ENCODE measurements at places on chromosomes 3 and 15.

- no peak for DNase-seq
Observed at GRCh38 chr3:156443079-156443478, 111.8 kb downstream of the SSR3 start.

GRCh38 chr3:56831572-56831971 is 29.8 kb upstream of the ARHGEF3 start:
- DNase-seq, result no peak

- DNase-seq, result no peak
Observed at GRCh38 chr3:14282001-14282705, 103.5 kb downstream of the LSM3 start.

DNA sequence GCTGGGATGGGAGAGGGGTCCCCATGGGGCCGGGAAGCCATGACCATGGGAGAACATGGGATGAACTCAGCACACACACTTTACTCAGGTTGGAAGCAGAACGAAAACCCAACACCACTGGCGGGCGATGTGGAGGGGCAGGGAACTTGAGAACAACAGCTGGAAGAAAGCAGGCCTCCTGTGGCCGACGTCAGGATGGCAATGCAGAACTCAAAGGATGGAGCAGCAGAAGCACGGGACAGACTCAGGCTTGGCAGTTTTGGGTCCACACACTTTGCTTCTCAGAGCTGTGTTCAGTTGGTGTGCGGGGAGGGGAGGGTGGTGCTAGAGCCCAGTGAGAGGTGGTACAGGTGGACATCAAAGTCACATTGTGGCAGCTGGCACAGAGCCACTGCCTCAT is 80.7 kb downstream of the SEC22A start:
- no peak for DNase-seq

GRCh38 chr3:160041465-160041864 is 52.8 kb downstream of the IL12A start:
- no peak for DNase-seq

- DNase-seq, result no peak
Observed at GRCh38 chr3:11954312-11954934, 49.8 kb upstream of the SYN2 start.

- DNase-seq, result no peak
Observed at GRCh38 chr3:140316868-140317400, 360.9 kb upstream of the TRIM42 start.

- DNase-seq, result no peak
Observed at GRCh38 chr3:160768918-160769317, 12.9 kb downstream of the PPM1L start.

- DNase-seq, result no peak
Observed at GRCh38 chr15:93124126-93124525, 35.1 kb upstream of the RGMA start.

DNA sequence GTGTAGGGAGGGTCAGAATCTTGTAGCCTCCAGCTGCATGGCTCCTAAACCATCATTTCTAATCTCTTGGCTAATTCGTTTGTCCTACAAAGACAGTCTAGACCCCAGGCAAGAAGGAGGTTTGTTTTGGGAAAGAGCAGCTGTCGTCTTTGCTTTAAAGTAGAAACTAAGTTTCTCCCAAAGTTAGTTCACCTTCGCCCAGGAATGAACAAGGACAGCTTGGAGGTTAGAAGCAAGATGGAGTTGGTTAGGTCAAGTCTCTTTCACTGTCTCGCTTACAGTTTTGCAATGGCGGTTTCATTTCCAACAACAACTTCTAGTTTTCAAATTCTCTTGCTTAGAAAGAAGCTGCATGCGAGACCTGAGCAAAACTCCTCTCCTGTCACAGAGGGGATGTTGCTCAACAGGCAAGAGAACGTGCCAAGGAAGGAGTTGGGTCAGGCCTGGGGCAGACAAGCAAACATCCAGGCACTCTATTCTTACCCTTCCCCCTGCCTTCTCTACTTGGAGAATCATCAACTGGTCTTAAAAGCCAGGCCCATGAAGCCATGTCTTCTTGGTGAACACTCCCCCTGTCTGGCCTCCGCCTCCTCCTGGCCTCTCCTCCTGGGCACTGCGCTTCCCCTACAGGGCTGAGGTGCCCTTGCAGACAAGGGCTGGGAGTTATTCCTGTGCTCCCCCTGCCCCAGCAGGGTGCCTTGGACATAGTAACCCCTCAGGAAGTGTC is 57.6 kb downstream of the TMEM44 start:
- DNase-seq, result no peak

DNA sequence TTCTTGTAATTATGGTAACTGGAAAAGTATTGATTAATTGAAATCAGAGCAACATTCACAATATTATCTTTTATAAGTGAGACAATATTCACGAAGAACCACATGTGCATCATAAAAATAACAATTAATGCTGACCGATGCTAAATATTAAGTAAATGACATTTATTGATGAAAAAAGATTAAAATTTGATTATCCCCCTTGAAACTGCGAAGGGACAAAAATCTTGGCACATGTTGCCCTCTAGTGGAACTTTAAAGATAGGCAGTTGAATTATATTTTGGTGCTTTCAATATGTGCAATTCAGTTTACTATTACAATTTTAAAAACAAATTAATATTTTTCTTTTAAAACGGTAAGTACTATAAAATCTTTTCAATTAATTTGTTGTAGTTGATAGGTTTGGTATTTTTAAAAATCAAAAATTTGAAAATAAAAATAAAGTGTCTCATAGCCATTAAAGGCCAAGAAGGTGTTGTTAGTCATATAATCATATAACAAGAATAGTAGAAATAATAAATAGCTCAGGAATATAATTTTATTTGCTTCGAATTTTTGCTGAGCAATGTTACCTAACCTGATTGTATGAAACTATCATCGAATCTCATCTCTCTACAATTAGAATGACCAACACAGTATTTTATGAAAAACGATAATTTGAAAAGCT is 270.2 kb downstream of the ROBO1 start:
- DNase-seq, result no peak

DNA sequence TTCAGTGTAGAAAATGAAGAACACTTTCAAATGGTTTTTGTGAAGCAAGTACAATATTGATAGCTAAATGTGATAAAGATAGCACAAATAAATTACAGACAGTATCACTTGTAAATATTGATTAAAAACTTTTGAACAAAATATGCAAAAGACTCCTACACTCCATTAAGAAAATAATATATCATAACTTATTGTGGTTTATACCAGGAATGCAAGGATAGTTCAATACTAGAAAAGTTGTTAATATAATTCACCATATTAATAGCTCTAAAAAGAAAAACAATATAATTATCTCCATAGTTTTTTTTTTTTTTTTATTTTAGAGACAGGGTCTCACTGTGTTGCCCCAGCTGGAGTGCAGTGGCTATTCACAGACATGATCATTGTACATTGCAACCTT is 35.9 kb upstream of the RORA start:
- no peak for DNase-seq

DNA sequence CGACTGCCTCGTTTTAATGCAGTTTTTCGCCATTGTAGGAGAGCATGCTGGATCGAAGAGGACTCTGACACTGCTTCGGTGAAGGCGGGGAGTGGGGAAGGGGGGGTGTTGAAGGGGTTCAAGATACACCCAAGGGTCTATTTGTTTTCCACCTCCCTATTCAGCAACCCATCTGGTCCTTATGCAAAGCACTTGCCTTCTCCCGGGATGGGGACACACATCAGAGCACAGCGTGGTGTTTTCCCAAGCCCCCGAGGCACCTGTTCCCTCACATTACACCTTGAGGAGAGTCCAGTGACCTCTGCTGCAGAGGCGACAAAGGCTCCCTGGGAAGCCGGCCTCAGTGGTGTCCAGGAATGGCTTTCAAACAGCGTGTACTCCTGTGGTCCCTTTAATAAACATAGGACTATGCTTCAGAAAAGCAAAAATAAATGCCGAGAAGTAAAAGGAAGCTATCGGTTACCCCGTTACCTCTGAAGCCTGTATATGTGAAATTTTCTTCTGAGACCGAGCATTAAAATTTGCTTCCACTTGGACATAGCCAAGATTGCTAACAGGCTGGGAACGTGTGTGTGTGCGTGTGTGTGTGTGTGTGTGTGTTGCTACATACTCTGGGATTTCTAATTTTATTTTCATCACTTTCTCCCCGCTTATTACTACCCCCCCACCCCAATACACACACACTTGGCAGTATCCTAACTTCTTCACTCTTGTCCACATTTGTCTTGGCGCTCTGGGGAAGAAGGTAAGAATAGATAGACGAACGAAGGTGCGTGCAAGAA is 53.2 kb downstream of the CCDC54 start:
- DNase-seq, result no peak

DNA sequence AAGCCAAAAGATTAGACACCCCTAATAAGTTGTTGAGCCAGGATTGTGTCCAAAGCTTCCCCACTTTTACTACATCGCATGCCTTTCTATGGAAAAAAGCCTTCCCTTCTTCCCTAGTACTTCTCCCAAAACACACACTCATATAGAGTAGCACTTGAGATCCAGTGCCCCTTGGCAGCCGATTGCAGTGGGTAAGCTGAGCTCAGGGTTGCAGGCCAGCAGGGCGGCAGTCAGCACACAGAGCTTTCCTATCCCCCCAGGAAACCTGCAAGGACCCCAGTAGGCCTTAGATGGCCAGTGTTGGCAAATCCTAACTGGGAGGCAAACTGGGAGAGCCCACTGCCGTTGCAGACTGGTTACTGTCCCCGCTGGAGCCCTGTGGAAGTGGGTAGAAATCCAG is 75.7 kb upstream of the C15orf39 start:
- no peak for DNase-seq

DNA sequence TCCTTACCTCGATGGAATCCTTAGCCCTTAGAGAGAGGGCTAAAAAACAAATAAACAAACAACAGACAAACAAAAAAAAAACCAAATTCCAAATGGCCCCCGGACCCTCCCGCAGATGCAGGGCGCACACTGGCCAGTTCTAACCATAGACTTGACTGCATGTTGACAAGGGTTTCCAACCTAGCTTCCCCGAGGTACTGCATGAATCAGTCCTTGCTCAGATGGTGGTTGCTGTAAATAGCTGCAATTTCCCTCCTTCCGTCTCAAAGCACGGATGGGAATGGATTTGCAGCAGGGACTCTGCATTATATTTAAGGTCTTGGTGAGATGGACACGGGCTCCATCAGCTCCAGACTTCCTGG is 162.8 kb downstream of the CD47 start:
- DNase-seq, result no peak
